Stimulated activated CD4-positive, alpha-beta T cell treated with anti-CD3 and anti-CD28 coated beads, Interleukin-2, amount 100 ng/mL, for 48 hours (primary cell): ENCODE measurements at places on chromosomes 6 and 20.
A peak's percentile ranks its signal among the peaks of the same experiment; 100 is the strongest.

DNA sequence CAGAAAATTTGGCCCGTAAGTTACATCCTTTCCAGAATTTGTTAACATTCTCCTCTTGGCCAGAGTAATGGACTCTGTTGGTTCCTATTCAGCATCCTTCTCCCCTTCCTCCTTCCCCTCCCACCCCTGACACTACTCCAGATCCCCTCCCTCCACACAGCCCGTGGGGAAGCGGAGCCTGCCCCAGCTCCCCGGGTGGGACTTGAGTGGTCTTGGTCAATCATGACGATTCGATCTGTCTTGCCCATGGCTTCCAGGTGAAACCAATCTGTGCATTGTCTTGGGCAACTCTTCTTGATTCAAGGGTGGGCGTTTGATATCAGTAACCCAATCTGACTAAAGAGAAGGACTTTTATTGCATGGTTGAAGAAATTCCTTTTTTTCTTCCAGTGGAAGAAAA, 143.9 kb downstream of the ANKRD60 start:
- no peak for DNase-seq

- DNase-seq = peak; percentile 79
These were observed 18.4 kb upstream of the ZNF76 start for GRCh38 chr6:35240838-35241801.

- no peak for DNase-seq
These were observed 87.7 kb downstream of the PXDC1 start for GRCh38 chr6:3663811-3664210.

- no peak for DNase-seq
These were observed 206.0 kb upstream of the FOXQ1 start for GRCh38 chr6:1105833-1106400.

GRCh38 chr6:89862273-89862672, 32.0 kb upstream of the GJA10 start:
- no peak for DNase-seq

DNA sequence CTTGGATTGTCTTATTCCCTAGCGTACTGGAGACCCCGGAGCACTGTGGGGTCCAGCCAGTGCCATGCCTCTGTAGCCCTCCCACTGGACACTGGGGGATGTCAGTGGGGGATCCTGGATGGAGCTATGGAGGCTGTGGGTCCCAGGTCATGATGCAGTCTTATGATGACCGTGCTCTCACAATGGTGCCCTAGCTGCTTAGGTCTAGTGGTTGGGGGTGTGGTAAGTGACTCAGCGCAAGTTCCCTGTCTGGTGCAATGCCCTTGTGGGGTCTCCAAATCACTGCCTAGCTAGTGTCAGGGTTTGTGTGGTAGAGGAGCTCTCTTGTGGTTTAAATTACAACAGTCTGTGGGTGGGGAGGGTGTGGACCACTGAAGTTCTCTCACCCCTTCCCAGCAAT, 135.4 kb downstream of the CDC5L start:
- no peak for DNase-seq

DNA sequence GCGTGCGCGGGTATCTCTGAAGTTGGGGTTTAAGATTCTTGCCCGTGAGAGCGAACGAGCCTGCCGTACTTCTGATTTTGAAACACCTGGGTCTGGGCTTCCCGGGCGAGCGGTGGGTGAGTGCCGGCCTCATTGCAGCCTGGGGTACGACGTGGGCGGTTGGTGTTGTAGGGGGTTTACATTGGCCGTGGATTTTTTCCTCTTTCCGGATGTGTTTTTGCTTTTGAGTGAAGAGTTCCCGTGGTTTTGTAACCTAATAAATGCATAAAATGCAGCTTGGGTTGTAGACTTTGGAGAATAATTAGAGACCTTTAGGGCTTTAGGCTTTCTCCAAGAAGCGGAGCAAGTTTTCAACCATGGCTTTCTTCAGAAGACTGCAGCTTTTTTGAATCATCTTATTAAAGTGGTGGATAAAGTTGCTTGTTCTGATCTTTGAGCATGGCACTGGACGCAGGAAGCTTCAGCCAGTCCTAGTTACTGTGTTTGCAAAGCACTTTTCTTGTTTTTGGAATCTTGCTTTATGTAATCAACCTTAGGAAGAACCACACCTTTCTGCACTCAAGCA, 314 bp downstream of the FARS2 start:
- DNase-seq = no peak
